ENCODE measurements at places on chromosomes 11 and 22.

GRCh38 chr22:31154975-31155374 is 5.0 kb upstream of the RNF185 start:
- DNase-seq: no peak

DNA sequence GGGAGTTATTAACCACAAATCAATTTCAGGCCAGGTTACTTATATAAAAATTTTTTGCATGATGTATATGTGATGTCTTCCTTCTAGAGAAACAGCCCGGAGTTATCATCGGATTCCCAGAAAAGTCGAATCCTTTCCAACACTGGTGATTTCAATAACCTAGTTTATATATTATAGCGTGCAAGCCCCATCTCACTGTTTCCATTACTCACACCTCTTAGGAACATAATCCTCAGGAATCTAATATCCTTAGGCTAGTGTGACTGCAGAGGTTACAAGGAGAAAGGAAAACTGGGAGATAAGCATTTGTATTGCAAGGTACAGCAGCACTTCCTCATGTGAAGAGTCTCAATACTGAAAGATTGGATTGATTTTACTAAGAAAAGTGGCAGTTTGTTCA is 20.3 kb downstream of the ARHGAP20 start:
- DNase-seq: no peak

DNA sequence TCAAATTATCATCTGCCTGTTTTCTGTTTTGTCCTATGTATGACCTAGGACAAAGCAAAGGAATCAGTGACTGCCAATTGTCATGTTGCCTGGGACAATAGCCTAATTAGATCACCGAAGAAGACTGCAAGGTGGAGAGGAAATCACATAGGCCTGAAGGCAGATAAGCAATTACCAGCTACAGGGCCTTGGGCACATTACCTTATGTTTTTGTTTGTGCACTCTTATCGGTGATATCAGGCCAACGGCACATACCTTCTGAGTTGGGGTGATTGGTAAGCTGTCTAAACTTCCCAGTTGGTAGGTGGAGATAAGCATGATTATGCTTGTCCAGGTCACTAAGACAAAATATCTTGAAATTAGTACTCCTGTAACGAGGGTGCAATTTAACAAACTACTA is 58.1 kb upstream of the FAM181B start:
- DNase-seq: no peak

DNA sequence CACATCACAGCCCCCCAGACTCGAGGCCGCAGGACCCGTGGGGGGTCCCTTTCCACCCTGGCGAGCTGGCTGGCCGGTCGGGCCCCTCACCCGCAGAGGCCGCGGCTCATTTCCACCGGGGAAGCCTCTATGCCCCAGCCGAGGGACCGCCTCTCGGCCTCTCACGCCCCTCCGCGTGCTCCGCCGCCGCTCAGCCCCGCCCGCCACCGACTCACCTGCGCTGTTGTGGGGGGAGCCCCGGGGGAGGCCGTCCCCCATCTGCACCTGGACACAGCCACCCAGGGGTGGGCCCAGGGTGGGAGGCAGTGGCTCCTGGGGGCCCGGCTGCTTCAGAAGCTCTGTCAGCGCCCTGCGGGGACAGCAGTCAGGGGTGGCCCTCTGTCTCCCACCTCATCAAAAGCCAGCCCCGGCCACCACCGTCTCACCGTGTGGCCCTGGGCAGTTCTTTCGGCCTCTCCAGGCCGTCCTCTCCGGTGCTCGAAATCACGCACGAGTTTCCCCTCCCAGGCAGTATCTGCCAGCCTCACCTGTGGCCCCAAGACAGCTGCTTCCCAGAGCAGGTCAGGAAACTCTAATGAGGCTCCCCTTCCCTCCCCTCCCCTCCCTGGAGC is 3.8 kb downstream of the SHISA8 start:
- DNase-seq: no peak

DNA sequence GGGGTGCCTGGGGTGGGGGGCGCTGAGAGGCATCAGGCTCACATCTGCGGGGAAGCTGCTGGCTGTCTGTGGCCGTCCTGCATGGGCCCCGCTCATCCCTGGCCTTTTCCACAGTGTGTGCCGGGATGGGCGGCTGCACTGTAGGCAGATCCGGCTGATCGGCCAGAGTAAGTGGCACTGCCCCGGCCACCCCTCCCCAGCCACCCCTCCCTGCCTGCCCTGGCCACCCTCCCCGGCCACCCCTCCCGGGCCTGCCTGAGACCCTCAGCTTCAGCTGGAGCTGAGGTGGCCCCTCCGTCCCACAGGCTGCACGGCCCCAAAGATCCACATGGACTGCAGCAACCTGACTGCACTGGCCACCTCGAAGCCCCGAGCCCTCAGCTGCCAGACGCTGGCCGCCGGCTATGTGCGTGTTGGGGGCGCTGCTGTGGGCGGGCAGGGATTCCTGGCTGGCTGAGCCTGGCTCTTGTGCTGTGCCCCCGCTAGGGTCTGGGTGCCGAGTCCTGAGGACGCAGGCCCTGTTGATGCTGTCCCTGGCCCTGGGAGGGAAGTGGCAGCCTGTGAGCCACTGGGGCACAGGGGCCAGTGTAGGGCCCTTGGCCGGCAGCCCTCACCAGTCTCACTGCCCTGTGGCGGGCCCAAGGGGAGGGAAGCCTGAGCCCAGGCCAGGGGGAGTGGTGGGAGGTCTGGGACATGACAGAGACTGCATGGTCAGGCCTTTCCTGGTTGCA is 10.9 kb downstream of the MUC2 start:
- DNase-seq: no peak

GRCh38 chr11:24298146-24298545 is 198.7 kb upstream of the LUZP2 start:
- DNase-seq: no peak

- DNase-seq: no peak
These were observed 50.3 kb downstream of the GRAMD1B start for GRCh38 chr11:123480290-123480815.

- no peak for DNase-seq
These were observed 20.9 kb upstream of the DENND5A start for GRCh38 chr11:9285850-9286587.

- no peak for DNase-seq
These were observed 63.7 kb downstream of the MAML2 start for GRCh38 chr11:96279018-96279895.

- no peak for DNase-seq
These were observed 137.7 kb downstream of the WT1 start for GRCh38 chr11:32297611-32298011.

GRCh38 chr22:49972163-49973017 is 11.8 kb downstream of the PIM3 start:
- DNase-seq: no peak

DNA sequence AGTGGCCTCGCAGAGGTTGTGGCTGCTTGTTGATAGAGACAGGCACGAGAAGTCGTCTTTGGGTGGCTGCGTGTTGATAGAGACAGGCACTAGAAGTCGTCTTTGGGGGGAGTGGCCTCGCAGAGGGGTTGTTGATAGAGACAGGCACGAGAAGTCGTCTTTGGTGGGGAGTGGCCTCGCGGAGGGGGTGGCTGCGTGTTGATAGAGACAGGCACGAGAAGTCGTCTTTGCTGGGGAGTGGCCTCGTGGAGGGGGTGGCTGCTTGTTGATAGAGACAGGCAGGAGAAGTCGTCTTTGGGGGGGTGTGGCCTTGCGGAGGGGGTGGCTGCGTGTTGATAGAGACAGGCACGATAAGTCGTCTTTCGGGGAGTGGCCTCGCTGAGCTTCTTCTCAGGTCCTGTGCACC is 328.8 kb downstream of the TBC1D22A start:
- no peak for DNase-seq

GRCh38 chr22:45262195-45262930 is 21.7 kb upstream of the KIAA0930 start:
- no peak for DNase-seq

DNA sequence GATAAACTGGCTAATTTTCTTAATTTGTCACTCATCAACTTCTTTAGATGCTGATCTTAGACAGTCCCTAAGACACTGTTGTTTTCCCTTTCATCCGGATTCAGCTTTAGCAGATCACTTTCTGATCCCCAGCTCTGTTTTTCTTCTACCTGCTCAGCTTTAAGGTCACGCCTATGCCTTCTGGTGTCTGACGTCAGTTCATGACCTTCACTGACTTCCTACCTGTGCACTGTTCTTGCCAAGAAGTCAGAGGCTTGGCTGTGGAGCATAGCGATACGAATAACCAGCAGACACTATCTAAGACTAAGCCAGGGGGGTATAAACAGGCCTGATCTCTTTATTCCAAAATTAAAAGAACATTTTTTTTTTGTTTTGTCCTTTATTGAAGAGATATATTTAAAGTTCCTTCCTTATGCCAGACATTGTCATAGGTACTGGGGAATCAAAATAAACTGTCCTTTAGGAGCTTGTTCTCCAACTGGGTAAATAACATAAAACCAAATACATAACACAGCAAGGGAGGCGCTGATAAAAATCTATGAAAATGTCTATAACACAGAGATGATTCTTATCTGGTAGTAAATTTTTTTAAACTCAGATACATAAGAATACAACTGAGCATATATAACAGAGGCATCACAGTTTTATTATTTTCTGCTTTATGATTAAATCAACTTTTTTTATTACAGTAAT is 352.2 kb upstream of the CTSC start:
- no peak for DNase-seq

GRCh38 chr22:17743661-17744411 is 30.4 kb downstream of the BID start:
- DNase-seq: no peak

GRCh38 chr22:26732284-26732683 is 74.9 kb downstream of the MIAT start:
- no peak for DNase-seq

DNA sequence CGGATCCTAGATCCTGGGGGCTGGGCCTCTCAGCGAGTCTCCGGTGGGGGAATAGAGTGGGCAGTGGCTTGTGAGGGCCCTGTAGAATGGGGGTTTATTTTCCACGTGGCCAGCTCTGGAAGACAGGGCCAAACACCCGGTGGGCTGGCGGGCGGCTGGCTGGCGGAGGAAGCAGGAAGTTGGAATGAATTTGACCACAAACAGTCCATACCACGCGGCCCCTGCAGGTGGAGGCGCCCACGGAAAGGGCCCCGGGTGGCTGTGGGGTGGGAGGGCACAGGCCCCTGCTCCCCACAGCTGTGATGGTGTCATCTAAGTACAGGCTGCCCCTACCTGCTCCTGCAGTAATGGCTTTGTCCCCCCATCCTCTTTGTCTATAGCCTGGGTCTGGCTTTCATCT is 15.1 kb downstream of the MCAT start:
- no peak for DNase-seq

GRCh38 chr11:72707032-72707431 is 32.8 kb upstream of the PDE2A start:
- no peak for DNase-seq

DNA sequence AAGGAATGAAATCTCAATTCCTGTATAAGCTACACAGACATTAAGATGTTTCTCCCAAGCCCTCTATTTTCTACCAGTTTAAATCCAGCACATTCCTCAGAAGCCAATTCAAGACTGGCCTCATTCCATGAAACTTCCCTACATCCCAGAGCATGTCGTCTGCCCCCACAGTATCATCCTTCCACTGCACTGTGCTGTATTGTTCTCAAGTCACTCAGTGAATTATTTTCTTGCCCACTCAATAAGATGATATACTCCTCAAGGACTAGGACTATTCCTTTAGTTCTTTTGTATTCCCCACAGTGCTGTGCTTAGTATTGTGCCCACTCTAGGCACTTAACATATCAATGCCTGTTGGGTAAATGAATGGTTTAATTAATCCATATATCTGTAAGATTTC is 203.1 kb upstream of the BLID start:
- no peak for DNase-seq

DNA sequence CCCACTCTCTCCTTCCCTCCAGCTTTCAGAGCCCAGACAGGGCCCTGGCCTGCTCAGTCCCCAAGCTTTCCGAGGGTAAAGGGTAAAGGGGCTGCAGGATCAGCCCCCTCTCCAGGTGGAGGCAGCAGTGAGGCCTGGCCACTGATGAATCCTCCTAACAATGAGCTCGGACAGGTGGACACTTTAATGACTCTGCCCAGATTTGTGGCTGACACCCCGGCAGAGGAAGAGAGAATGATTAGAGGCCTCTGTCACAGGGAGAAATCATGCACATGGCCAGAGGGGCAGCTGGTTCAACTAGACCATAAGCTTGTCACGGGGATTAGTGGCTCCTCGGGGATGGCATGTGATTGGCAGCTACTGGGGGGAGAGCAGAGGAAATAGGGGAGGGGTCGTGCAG is 587.5 kb upstream of the B3GAT1 start:
- no peak for DNase-seq

GRCh38 chr11:19658344-19658743 is 54.3 kb upstream of the NAV2 start:
- no peak for DNase-seq

DNA sequence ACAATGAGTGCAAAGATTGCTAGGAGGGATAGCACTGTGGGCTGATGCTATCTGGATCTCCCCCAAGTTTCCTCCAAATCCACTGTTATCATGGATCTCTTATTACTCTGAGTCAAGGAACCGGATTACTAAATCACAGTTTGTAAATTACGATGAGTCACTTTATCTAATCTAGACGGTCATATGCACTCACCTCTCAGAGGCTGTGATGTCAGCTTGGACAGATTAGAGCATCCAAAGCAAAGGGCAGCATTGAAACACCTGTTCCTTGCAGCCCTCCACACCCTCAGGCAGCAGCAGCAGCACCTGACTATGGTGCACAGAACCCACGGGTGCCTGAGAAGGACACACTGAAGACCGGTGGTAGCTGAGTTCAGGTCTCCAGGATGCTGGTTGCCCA is 14.0 kb upstream of the POU2AF1 start:
- no peak for DNase-seq

- DNase-seq: no peak
These were observed 55.6 kb downstream of the OPCML start for GRCh38 chr11:133476570-133477250.

DNA sequence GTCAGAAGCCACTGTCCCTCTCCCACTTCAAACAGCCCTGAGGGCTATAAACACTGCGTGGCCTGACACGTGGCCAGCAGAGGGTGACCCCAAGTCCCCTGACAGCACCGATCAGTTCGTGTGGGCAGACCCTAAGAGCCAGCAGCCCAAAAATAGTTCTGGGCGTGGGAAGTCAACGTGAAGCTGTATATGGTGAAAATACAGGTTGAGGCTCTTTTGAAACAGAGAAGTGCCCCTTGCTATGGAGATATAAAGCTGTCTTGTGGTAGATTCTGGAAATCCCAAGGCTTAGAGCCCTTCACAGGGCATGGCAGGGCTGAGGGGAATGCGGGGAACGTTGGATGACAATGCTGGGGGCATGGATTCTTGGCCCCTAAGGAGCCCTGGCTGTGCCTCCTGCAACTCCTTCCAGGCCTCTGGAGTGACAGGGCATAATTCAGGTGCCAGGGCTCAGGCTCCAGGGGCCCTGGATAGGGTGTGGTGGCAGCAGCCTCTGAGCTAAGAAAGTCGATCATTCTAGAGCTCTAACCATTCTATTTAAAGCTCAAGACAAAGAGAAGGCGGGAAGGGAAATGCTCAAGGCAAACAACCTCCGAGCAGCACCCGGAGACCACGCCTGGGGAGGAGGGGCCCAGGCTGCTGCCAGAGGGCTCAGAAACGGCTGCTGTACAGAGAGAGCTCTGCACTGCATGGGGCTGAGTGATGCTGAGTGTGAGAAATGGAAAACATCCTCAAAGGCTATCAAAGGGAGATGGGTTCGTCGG is 60.4 kb upstream of the CD5 start:
- no peak for DNase-seq

- DNase-seq: no peak
These were observed 83.3 kb downstream of the TRMU start for GRCh38 chr22:46418827-46419226.
